ENCODE measurements at places on chromosomes 2 and 18. TPM values are rescaled to one million over a fixed set of nuclear protein-coding genes. Genes with fewer than 3 reads are reported as not detected.

- DNase-seq, result no peak
- no peak overlapping the region for H3K27ac ChIP-seq
- no peak overlapping the region for H3K4me3 ChIP-seq
- no peaks in the 10 kb centered on the region for H3K27me3 ChIP-seq
- peaks cover 17% of the 10 kb centered on the region for H3K4me1 ChIP-seq
- H3K36me3 ChIP-seq, result no peaks in the 10 kb centered on the region
These were observed 32.8 kb downstream of the FAM178B start for GRCh38 chr2:96953611-96953978.

DNA sequence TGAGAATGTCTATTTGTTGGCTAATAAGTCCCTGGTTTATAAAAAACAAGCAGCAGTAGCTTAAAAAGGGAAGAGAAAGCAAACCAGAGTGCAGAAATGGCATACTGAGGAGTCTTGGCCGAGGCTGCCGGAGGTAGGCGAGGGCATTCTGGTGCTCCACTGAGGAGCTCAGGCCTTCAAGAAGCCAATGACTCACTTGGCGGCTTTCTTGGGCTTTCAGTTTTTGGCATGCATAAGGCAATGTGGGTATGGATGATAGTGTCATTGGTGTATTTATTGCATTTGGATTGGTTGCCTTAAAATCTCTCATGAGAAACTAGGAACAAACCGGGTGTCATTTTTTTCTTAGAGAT is 119.6 kb upstream of the ARL5A start:
- peaks cover 11% of the 10 kb centered on the region for H3K27me3 ChIP-seq
- peaks cover 6% of the 10 kb centered on the region for H3K4me1 ChIP-seq
- no peaks in the 10 kb centered on the region for H3K36me3 ChIP-seq
- H3K4me3 ChIP-seq, result no peak overlapping the region

- no peaks in the 10 kb centered on the region for H3K27me3 ChIP-seq
- no peak overlapping the region for H3K27ac ChIP-seq
- DNase-seq, result no peak
- no peaks in the 10 kb centered on the region for H3K36me3 ChIP-seq
- H3K4me1 ChIP-seq, result no peaks in the 10 kb centered on the region
These were observed 341.4 kb downstream of the SLC4A3 start for GRCh38 chr2:219968685-219969345.

GRCh38 chr2:188414411-188414810 is 122.7 kb downstream of the GULP1 start:
- H3K36me3 ChIP-seq, result no peaks in the 10 kb centered on the region
- H3K27me3 ChIP-seq, result no peaks in the 10 kb centered on the region
- H3K4me3 ChIP-seq, result no peak overlapping the region
- no peak for DNase-seq
- no peaks in the 10 kb centered on the region for H3K4me1 ChIP-seq

DNA sequence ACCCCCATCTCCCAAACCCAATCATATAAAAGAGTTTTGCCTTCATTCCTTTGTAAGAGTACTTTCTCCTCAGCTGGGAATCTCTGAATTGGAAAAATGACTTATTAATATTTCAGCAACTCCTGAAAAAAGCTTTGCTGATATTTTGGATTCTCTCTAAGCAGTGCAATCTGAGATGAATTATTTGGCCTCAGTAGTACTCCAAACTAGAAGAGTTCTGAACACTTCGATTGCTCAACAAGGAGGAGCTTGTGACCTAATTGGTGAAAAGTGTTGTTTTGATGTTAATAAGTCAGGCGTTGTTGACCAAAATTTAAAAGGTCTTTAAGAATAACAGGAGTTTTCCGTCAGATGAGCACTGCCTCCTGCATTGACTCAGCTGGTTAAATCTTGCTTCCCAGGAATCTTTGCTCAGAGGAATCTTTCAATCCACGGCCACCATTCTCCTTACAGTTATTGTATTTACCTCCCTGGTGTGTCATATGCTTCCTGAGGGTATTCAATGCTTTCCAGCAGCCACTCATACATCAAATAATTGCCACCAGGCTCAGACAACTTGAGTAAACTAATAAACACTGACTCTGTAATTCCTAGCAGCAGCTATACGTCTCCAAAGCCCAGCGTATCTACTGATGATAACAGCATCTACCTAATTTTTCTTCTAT is 24.5 kb upstream of the LIPG start:
- peaks cover 2% of the 10 kb centered on the region for H3K27me3 ChIP-seq
- no peak overlapping the region for H3K4me3 ChIP-seq
- no peak overlapping the region for H3K27ac ChIP-seq
- no peaks in the 10 kb centered on the region for H3K4me1 ChIP-seq

- H3K27me3 ChIP-seq, result no peaks in the 10 kb centered on the region
- H3K36me3 ChIP-seq, result no peaks in the 10 kb centered on the region
- H3K27ac ChIP-seq, result no peak overlapping the region
- H3K4me3 ChIP-seq, result no peak overlapping the region
- no peak for DNase-seq
- no peaks in the 10 kb centered on the region for H3K4me1 ChIP-seq
These were observed 212.1 kb upstream of the NETO1 start for GRCh38 chr18:73079920-73080319.

DNA sequence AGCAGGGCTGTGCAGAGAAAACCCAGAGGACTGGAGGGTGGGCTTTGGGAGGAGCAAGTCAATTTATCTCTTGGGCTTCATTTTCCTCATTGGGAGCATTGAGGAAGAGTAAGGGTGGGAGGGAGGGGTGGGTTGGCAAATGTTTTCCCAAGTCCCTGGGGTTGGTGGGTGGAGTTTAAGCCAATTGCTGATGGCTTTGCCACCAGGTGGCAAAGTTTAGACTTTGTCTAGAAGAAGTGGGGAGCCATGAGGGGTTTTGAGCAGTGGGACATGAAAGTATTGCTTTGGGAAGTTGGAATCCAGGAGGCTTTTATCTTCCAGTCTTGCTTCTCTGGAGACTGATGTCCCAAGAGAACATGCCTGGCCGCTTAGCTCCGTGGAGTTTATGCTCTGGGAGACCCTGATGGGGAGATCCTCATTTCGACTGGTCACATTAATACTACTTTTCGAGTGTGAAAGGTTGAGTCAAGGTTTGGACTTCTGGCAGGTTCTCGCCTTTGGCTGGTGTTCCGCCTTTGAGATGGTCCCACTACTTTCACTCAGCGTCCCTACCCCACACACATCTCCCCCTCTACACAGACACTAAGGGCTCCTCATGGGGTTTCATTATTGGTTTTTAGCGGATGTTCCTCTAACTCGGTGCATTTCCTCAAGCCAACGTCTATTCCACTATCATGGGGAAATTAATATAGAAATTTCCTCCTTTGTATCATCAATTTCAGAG is 126.7 kb downstream of the PRKCE start:
- H3K4me1 ChIP-seq, result peaks cover 3% of the 10 kb centered on the region
- H3K4me3 ChIP-seq, result no peak overlapping the region
- DNase-seq, result no peak

XRCC5 gene
- 495 TPM for total RNA-seq

SERPINB3 gene
- total RNA-seq, result not detected

LAMA3 gene
- 0.05 TPM for total RNA-seq

IL36A gene
- not detected for total RNA-seq

TMEM17 gene
- total RNA-seq, result not detected

All from activated naive CD4-positive, alpha-beta T cell treated with anti-CD3 and anti-CD28 coated beads for 36 hours (primary cell).